Activated naive CD4-positive, alpha-beta T cell treated with anti-CD3 and anti-CD28 coated beads, Interleukin-2, amount 50 U/mL, for 72 hours (primary cell): ENCODE measurements at places on chromosomes 4 and X.

GRCh38 chr4:129682586-129682985, 586.6 kb downstream of the C4orf33 start:
- DNase-seq = no peak

GRCh38 chr4:52822583-52822971, 39.5 kb upstream of the RASL11B start:
- no peak for DNase-seq

- no peak for DNase-seq
Observed at GRCh38 chrX:107731831-107732502, 43.6 kb downstream of the TSC22D3 start.

DNA sequence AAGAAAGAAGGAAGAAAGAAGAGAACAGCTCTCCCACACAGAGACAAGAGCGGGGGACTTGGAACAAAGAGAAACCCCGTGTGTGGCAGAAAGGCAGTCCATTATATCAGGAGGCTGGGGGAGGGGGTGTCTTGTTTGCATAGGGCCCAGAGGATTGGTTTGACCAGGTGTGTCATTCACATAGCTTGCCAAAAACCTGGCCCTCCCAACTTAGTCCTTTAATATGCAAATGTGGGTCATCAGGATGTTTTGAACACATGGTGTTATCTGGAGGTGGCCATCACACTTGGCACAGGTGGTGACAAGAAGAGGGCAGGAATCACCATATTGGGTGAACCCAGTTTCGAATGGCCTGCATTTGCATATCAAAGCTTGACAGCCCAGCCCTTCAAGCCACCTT, 111.7 kb downstream of the LINC00632 start:
- no peak for DNase-seq

- no peak for DNase-seq
Observed at GRCh38 chr4:118850488-118851173, 14.7 kb upstream of the SEC24D start.

DNA sequence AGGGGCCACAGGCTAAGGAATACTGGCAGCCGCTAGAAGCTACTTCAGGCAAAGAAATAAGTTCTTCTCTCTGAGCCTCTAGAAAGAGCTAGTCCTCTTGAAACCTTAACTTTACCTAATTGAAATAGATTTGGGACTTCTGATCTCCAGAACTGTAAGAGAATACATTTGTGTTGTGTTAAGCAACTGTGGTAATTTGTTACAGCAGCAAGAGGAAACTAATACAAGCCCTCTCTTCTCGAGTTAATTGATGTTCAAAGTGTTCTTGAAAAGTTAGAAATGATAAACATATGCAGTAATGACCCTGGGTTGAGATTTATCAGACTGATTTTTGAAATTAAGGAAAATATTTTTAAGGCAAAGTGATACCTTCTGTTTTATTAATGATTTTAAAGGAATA, 172.8 kb downstream of the ANTXR2 start:
- DNase-seq = no peak

DNA sequence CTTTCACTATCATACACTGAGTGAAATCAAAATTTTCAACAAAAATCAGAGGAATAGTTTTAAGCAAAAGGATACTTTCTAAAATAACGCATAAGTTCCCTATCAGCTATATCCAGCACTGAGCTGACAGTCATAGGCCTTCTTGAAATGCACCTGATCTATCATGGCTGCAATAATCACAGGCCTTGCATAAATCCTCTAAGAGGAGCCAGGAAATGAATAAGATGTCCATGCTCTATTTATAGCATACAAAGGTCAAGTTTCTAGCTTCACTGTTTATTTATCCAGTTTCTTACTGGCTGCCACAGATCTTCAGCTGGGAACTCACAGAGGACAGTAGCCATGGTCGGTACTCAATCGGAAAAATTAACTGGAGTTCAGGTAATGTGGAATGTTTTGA, 235.9 kb upstream of the DMD start:
- no peak for DNase-seq
